ENCODE measurements at places on chromosomes 4 and X. TPM values are rescaled to one million over a fixed set of nuclear protein-coding genes. Genes with fewer than 3 reads are reported as not detected.
A peak's percentile ranks its signal among the peaks of the same experiment; 100 is the strongest.

DNA sequence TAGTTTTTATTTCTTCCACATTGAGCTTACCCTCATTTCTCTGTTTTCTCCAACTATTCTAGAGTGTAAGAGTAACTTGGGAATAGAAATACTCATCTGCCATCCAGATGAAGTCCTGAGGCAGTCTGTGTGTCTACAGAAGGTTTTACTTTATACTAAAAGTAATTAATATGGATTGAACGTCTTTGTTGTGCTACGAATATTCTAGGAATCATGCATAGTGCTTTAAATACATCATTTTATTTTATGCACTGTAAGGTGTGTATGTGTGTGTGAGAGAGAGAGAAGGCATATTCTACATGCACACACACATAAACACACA, 305.7 kb downstream of the INPP4B start:
- H3K4me3 ChIP-seq: no peak overlapping the region
- H3K27ac ChIP-seq: no peak overlapping the region
- no peaks in the 10 kb centered on the region for H3K27me3 ChIP-seq
- H3K36me3 ChIP-seq: no peaks in the 10 kb centered on the region
- no peak for DNase-seq
- H3K4me1 ChIP-seq: peaks cover 3% of the 10 kb centered on the region

GRCh38 chrX:102345916-102346315, 93.9 kb downstream of the NXF2B start:
- H3K27me3 ChIP-seq: no peaks in the 10 kb centered on the region
- no peaks in the 10 kb centered on the region for H3K36me3 ChIP-seq
- H3K27ac ChIP-seq: no peak overlapping the region
- DNase-seq: peak; percentile 52

GRCh38 chr4:100826067-100826466, 308.2 kb upstream of the EMCN start:
- DNase-seq: no peak
- no peaks in the 10 kb centered on the region for H3K4me1 ChIP-seq
- H3K27ac ChIP-seq: no peak overlapping the region
- H3K27me3 ChIP-seq: no peaks in the 10 kb centered on the region
- no peak overlapping the region for H3K4me3 ChIP-seq
- no peaks in the 10 kb centered on the region for H3K36me3 ChIP-seq

Gene HEPH
- total RNA-seq: not detected

Gene ADGRG2
- not detected for total RNA-seq

Gene ALAS2
- not detected for total RNA-seq

Gene TIGD4
- not detected for total RNA-seq

Data from CD4-positive, alpha-beta T cell (primary cell).